Cortex of kidney (tissue), 1 donor: ENCODE measurements at places on chromosomes 5 and 9.

GRCh38 chr5:30605693-30606268 lies 587.7 kb upstream of the CDH6 start:
- no peak for DNase-seq

DNA sequence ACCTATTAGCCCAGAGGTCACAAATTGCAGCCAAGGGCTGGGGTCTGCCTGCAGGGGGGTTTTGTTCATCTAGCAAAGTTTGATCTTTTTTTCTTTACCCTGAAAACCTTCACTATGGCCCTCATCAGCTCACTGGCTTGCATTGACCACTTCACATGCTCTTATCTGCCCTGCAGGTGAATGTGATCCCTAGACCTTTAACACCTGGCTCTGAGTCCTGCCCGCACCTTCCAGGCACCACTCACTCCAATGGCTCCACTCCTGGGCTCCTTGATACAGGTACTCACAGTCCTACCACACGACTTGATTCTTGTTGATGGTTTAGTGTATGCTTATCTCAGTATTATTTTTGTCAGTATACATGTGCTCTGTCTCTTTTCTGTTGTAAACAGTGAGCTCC lies 92.5 kb downstream of the FEM1C start:
- no peak for DNase-seq

GRCh38 chr5:53355316-53355715 lies 125.1 kb upstream of the FST start:
- DNase-seq: no peak

DNA sequence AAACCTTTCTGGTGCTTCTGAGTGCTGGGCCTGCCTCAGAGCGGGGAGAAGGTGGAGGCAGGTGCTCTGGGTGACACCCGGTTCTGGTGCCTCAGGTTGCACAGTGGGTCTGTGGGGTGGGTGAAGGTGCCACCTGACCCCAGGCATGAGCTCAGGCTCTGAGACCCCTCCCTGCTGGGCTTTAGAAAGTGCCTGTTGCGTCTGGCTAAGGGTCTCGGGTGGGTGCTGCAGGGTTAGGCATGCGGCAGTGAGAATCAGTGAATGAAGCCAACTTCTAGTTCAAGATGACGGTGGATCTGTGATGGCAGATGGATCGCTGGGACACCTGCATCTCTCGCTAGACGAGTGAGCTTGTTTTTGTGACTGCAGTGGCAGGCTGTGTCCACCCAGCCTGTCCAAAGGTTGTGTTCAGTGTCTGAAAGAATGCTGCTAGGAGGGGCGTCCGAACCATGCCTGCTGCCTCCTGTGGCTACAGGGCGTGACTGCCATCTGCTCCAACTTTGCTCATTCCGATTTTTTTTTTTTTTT lies 5.0 kb downstream of the SQSTM1 start:
- no peak for DNase-seq

GRCh38 chr5:131329286-131329560 lies 65.4 kb downstream of the CDC42SE2 start:
- no peak for DNase-seq

- DNase-seq: no peak
Observed at GRCh38 chr5:137837491-137838394, 29.9 kb upstream of the MYOT start.

DNA sequence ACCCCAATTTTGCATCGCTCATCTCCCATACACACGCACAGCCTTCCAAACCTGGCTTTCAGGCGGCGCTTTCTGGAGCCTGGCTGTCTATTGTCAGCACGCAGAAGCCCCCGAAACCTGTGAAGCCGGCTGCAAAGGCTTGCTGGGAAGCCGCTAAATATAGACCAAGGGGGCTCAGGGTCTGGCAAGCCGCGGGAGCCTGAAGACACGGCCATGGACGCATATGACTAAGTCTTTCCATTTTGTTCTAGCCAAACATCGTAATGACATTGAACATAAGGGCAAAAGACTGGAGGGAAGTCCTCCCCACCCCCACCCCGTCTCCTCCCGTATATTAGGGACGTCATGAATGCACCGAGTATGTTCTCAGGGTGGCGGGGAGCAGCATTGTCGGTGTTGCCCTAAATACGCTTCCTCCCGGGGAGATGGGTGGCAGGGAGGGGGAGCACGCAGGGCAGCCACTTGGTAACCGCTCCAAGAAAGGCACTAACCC lies 1.1 kb downstream of the CTNND2 start:
- DNase-seq: no peak

DNA sequence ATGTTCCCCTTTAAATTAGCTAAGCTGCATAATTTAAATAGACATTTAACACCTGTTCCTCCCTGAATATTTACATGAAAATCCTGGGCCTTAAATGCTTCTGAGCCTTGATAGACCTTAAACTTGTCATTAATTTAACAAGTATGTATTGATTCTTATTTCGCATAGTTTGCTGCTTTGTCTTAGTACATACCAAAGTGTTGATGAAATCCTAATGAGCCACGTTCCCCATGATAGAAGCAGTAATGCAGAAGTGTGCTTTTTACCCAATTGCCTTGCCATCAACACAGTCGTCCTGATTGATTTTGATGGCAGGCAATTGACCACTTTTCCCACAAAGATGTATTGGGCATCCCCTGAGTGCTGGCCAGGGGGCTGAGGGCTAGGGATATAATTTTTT lies 213.5 kb downstream of the SGCD start:
- no peak for DNase-seq

DNA sequence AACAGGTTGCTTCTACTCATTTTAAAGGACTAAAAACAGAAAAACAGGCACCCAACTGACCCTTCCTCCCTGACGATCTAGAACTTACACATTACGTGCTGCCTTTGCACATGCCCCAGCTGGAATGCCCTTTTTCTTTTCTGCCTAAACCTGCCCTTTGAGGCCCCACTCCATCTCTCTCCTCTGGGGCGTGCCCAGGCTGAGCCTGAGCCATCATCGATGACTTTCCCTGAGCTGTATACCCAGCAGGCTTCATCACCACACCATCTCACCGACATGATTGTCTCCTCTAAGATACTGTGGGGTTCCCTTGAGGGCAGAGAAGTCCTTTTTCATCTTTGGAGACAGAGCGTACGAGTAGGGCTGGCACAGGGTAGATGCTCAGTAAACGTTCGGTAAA lies 24.1 kb upstream of the GABBR2 start:
- no peak for DNase-seq

DNA sequence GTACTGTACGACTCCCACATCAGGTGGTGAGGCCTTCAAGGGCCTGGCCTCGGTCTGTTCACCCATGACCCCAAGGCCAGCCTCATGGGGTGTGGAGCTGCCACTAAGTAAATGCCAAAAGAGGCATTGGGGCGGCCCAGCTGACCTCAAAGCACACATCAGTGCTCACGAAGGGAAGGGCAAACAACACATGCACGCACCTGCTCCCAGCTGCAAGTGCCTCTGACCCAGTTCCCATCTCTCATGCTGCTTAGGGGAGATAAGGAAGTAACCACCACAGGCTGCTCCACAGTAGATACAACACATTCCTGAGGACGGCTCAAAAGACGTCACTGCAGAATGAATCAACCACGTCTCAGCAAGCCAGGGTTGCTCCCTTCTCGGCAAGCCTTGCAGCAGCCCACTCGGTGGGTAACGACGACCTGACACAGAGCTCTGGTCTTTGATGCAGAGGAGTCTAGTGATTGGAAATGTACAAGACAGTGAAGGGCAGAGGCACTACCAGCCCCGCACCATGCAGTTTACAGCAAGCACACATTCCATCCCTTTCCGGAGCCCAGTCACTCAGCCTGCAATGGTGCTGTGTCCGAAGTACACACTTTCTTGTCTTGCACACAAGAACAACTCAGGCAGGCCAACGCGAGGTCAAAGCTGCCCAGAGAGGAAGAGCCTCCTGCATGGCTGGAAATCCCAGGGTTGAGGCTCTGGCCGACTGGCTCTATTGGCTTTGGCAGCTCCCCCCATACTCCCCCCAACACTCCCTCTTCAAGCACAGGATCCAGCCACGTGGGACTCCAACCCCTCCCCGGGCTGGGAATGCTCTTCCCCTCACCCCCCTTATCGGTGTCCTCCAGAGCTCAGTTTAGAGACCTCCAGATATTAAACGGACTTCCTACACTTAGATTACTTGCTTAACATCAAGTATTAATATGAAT lies 31.8 kb downstream of the FABP6 start:
- DNase-seq: no peak

- DNase-seq: no peak
Observed at GRCh38 chr5:134509308-134510040, 16.0 kb upstream of the JADE2 start.

DNA sequence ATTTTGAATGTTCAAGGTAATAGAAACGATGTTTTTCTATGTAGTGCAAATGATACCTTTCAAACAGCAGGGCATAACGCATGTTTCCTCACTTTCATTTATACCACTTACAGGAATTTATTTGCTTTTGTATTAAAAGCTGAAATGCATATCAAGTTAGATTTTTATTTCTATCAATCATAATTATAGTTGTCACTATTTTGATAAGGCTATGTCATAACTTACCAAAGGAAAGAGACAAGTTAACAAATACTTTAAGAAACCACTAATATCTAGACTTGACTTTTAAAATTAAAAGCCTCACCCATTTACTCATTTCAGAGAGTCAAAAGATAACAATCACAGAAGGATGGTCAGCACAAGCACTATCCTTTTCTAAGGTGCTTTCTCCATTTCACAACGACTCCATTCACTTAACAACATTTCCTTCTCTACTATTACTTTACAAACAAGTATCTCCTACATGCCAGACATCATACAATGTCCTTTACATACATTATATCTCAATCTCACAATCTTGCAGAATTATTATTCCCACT lies 12.6 kb downstream of the ERP44 start:
- no peak for DNase-seq

GRCh38 chr5:90915393-90915792 lies 356.8 kb downstream of the ADGRV1 start:
- no peak for DNase-seq

- DNase-seq: no peak
Observed at GRCh38 chr5:174177976-174178605, 132.6 kb downstream of the NSG2 start.

DNA sequence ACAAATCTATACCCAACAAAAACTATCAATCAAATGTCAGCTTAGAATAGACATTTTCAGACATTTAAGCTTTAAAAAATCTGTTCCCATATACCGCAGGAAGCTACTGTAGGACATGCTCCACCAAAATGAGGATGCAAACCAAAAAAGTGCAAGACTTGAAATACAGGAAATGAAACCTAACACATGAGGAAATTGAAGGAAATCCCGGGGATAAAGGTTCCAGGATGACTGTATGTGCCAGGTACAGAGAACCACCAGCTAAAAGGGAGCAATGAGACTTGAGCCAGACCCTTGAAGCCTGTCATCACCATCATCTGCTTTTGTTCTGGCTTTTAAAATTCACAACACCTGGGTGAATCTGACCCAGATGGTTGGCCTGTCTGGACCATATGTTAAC lies 21.4 kb downstream of the DIAPH1 start:
- DNase-seq: no peak

GRCh38 chr5:115179394-115180164 lies 9.9 kb upstream of the TRIM36 start:
- no peak for DNase-seq
